ENCODE measurements at places on chromosomes 3 and 15. TPM values are rescaled to one million over a fixed set of nuclear protein-coding genes. Genes with fewer than 3 reads are reported as not detected.

GRCh38 chr15:48363474-48363873 lies 32.2 kb downstream of the DUT start:
- DNase-seq: no peak

GRCh38 chr3:12424635-12425319 lies 59.5 kb upstream of the TSEN2 start:
- no peak for DNase-seq

GRCh38 chr15:83977992-83978391 lies 257.6 kb upstream of the GOLGA6L4 start:
- DNase-seq: no peak

KBTBD12 gene
- total RNA-seq: not detected

- DNase-seq: no peak
Observed at GRCh38 chr3:47423548-47424145, 42.8 kb downstream of the PTPN23 start.

CILP gene
- total RNA-seq: 0.04 TPM

STRA6 gene
- total RNA-seq: not detected

- no peak for DNase-seq
Observed at GRCh38 chr3:173238091-173238490, 97.1 kb upstream of the SPATA16 start.

DNA sequence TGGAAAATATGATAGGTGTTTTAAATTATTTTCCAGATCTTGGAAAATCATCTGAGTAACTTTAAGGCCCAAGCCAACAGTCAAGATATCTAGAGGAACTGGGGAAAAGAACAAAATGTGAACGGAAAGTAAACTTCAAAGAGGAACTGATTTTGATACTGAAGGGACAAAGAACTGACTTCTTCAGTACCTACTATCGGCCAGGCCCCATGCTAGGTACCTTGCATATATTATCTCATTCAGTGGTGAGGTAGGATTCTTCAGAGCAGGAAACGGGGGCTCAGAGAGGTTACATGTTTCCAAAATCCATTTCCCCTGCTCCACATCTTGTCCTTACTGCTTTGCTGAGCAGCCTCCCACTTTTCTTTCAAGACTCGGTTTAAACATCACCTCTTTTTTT lies 9.8 kb upstream of the ZNF710 start:
- no peak for DNase-seq

Data from activated naive CD4-positive, alpha-beta T cell treated with anti-CD3 and anti-CD28 coated beads, Interleukin-2, amount 50 U/mL, for 72 hours (primary cell).